Endothelial cell of umbilical vein (primary cell): ENCODE measurements at places on chromosomes 11 and 22.

GRCh38 chr22:44025171-44026065 lies 1.3 kb downstream of the PARVB start:
- DNase-seq: peak; percentile 21

- DNase-seq: no peak
Observed at GRCh38 chr11:118306556-118306955, 2.0 kb downstream of the CD3E start.

DNA sequence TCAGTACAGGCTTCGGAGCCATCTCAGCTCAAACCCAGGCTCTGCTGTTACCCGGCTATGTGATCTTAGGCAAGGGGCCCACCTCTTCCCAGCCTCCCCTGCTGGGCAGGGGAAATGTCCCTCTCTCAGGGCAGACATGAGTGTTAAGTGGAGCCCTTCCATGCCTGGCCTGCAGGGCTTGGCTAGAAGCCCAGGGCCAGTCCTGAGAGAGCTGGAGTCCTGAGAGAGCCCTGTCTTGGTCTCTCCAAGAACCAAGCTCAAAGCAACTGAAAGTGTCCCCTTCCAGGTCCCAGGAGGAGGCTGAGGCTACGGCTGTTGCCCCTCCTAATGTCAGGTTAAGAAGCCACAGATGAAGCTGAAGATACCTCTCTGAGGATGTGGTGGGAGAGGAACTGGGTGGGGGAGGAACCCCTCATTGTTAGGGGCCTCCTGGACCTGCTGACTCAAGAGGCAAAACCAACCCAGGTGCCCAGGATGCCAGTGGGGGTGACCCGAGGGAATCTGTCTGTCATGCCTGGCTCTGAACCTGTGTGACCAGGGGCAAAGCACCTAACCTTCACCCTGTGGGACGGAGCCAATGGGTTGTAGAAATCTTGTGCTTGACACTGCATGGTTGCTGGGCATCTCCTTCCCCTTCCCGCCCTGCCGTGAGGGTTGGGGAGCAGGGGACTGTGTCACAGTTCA lies 4.2 kb downstream of the ZP1 start:
- no peak for DNase-seq

DNA sequence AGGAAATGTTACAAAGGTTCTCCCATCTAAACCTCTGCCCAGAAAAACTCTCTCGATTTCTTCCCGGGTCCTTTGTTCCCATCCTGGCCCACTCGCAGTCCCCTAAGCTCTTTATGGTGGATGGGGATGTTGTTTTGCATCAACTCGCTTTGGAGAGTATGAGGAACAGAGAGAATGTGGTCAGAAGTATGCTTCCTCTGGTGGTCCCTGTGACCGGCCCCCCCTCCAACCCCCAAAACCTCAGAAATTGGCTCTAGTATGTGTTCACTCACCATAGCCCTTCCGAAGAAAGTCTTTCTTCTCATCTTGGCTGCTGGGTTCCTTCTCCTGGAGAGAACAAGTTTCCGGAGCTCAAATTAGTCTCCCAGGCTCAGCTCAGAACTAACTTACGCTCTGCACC lies 54.4 kb downstream of the GRAMD1B start:
- DNase-seq: no peak

- DNase-seq: no peak
Observed at GRCh38 chr11:117094776-117095175, 3.5 kb downstream of the SIK3 start.
